ENCODE measurements at places on chromosomes 13 and 19.

DNA sequence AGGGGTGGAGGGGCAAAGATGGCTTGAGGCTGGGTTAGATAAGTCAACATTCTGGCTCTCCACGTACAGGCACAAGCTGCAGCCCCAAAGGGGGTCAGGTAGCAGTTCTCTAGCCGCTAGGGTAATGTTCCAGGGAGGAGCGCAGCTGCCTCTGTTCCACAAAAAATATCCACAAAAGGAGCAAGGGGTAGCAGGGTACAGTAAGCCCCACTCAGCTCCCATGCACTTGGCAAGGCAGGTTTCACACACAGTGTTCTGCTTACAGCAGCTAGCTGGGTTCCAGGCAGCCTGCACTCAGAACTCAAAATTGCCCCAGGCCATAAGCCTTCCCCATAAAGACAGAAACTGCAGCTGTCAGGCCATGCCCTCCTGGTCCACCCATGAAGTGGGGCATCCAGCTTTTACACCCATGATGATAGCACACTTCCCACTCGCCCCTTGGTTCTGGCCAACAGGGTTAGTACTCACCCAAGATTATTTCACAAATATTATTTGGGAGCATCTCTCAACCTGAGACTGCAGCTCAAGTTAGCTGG, 130.0 kb downstream of the CYSLTR2 start:
- DNase-seq, result no peak

- DNase-seq, result no peak
These were observed 12.9 kb downstream of the ZSWIM9 start for GRCh38 chr19:48183356-48183755.

GRCh38 chr13:114073881-114074612, 58.4 kb downstream of the RASA3 start:
- no peak for DNase-seq

- DNase-seq, result no peak
These were observed 24.5 kb upstream of the LPAR6 start for GRCh38 chr13:48437371-48437770.

GRCh38 chr19:12994701-12995595, at the start of gene NFIX:
NFIX (plus strand) TSS chr19:12995475; CDS start chr19:12995838, 363 bp downstream.
- DNase-seq, result peak; percentile 73

GRCh38 chr13:60152114-60152513, 11.6 kb downstream of the DIAPH3 start:
- DNase-seq, result no peak

DNA sequence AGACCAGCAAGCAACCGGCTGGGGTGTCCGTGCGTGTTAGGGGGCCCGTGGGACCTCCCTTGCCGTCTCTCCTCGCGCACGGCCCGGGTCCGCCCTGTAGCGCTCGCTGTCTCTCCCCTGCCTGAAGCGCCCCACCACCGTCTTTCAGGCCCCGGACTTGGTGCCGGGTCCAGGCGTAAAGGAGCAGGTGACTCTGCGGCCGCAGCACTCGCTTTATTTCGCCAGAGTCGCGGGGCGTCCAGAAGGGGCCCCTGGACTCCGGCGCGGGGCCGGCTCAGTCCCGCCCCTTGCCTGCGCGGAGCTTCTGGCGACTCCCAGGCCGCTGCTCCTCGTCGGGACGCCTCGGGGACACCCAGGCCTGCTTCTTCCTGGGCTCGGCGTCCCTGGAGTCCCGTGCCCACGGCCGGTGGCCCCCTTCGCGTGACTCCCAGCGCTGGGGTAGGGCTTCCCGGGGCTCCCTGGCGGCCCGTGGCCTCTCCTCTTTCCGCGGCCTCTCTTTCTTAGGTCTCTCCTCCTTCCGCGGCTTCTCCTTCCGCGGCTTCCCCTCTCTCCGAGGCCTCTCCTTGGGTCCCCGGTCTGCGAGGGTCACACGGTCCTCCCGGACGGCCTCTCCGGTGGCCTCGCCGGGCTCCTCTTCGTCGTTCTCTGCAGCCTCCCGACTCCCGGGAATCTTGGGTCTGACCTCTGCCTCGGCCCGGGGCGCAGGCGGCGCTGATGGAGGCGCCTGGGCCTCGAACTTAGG, 3.1 kb downstream of the AMH start:
- no peak for DNase-seq

GRCh38 chr13:72500851-72501250, 226.6 kb downstream of the MZT1 start:
- DNase-seq, result no peak
